ENCODE measurements at places on chromosomes 1 and 21.

GRCh38 chr1:31515056-31515775, 61.1 kb upstream of the TINAGL1 start:
- DNase-seq = no peak

DNA sequence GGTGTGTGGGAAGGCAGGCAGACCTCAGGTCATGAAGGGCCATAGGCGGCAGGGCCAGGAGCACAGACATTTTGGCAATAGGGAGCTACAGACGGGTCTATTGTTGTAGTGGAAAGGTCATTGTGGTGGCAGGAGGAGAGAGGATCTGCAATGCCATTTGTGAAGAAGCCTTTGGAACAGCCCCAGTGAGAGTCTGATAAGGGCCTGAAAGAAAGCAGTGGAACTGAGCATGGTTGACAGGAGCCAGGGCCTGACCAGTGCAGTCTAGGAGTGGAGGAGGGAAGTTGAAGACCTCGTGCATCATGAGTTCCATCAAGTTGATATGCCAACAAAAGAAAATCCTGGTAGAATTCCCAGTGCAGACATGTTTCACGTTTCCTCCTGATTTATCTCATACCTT, 65.5 kb downstream of the UCK2 start:
- DNase-seq = no peak

DNA sequence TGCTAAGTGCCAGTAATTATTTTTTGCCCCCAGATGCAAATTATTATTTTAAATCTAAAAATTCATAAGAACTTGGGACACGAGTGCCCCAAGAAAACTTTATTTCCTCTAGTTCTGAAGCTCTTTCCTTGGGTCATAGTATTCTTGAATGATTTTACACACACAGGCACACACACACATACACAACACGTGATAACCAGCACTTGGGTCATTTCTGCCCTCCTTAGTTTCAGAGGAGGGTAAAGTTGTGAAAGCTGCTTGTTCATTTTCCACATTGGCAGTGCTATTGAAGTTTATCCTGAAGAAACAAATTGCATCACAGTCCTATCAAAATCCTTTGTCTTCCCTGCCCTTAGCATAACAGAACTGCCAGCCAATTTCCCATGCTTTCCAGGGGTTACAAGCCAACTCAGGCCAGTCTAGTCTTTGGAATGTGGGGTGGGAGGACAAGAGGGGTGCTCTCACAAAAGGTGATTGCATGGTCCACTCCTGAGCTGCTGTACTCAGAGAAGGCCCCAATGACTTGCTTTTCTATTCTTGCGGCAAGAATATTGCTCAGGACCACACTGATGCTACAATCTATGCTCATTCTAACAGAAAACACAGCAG, 98.5 kb upstream of the POGK start:
- DNase-seq = no peak

DNA sequence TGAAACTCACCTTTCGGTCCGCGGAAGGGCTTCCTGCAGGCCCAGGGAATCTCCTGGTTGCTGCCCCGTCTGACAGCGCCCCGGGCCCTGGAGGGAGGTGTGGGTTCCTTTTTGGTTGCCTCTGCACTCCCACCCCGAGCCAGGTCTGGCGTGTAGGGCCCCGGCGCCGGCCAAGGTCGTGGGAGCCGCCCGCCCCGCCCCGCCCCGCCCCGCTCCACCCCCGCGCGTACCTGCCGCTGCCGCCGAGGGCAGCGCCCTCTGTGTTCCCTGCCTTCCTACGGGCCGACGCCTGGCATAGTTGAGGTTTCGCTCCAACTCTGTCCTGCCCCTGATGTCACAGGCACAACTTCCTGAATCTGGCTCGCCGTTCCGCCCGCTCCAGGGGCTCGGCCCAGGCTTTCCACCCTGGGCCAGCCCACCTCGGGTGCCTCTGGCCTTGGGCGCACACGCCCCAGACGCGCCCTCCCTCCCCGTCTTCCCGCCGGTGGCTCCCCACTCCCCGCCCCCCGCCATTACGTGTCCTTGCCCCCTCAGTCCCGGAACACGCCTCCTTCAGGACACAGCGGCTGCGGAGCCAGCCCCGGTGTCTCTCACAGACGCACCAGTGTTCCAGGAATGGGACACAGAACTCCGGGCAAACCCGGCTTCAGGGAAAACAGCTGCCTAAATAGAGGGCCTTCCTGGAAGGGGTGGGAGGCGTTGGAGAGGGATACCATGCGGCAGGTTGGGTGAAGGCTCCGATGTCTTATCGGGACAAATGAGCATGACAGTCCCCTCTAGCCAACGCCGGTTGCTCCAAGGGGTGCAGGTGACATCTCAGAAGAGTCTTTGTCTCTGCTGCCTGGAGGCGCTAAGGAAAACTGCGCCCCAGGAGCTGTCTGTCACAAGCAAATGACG, at the start of gene KIAA0040:
KIAA0040 (minus strand) TSS at position 147 of the 897 bp plus-strand sequence. CDS start 31,763 bp downstream, outside the sequence.
- no peak for DNase-seq

- peak; percentile 51 for DNase-seq
Measured at GRCh38 chr1:201376464-201377374, 761 bp downstream of the TNNT2 start.

- DNase-seq = no peak
Measured at GRCh38 chr1:236081546-236082227, 16.8 kb upstream of the NID1 start.

DNA sequence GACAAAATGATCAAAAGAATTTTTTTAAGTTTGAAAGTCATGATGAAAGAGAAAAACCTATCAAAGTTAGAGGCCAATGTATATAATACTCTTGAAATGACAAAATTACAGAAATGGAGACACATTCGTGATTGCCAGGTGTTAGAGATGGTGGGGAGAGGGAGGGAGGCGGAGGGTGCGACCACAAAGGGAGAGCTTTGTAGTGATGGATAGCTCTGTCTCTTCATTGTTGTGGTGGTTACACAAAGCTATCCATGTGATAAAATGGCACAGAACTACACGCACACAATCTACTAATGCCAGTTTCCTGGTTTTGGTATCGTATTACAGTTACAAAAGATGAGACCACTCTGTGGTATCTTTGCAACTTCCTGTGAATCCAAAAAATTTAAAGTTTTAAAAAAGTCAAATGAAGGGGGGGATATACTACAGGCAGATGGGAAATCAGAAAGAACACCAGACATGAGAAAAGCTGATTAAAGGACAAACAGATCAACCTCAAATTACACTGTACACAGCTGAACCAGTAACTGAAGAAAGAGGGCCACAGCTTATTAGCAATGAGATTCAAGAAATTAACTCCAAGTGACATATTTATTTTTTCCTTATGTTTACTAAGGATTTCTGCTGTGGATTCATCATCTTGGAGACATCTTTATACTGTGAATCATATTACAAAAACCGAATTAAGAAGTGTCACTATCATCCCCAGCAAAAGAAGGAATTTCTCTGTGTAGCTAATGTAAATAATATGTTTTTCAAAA, 199.1 kb downstream of the SLC45A1 start:
- DNase-seq = no peak

DNA sequence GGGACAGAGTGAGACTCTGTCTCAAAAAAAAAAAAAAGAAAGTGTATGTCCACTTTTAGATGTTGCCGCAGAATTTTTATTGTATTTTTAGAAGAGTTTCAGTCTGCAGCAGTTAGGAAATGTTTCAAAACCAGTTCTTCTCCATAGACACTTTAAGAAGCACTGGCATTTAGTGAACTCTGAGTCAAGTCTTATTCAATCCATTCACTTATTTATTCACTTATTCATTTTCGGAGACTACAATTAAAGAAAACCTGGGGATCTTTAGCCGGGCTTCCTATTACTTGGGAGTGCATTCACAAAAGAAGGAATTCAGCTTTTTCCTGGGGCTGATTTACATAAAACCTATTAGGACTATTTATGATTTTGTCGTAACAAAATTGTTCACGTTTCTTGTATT, 12.3 kb downstream of the RCAN3 start:
- no peak for DNase-seq

- DNase-seq = no peak
Measured at GRCh38 chr1:66176012-66176715, 357.8 kb upstream of the SGIP1 start.

DNA sequence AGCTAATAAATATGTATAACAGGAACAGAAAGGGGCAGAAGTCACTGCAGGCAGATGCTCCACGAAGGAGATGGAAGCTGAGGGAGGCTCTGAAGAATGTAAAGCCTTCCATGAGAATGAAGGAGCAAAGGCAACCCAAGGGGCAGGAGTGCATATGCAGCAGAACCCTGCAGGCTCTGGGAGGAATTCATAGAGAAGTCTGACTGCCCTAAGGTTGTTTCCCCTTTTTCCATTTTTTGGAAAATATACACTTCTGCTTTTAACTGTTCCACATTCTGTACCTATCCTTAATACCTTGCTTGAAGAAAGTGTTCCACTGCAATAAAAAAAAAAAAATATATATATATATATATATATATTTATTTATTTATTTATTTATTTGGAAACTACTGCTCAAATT, 69.6 kb downstream of the CD34 start:
- DNase-seq = no peak

DNA sequence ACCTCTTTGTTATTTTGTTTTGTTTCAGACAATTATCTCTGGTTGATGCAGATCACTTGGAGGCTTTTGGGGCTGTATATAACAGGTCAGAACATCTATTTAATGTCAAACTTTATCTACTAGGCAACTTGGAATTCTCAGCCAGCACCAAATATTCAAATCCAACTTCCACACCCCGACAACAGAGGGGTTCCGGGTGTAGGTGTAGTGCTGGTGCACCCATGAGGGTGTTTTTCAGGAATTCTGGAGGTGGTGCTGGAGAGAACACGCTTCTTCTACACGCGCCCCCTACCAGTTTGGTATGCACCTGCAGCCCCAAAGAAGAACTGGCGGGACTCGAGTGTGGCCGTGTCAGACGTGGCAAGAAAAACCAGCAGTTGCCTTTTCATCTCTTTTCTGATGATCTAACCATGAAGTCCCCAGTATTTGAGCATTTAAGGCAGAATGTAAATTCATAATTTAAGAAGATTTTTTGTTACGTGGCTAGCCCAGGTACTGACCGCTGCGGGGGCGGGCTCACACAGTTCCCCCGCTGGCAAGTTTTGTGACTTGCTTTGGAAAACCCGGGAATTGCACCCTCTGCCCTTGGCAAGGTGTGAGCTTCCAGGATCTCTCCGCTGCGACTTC, 462 bp upstream of the TLCD4 start:
- peak; percentile 51 for DNase-seq

- DNase-seq = no peak
Measured at GRCh38 chr1:62998845-62999649, 215.1 kb downstream of the ATG4C start.

GRCh38 chr1:30706528-30706927, 16.9 kb downstream of the MATN1 start:
- DNase-seq = no peak

- DNase-seq = no peak
Measured at GRCh38 chr1:8660411-8660828, 157.0 kb downstream of the RERE start.

DNA sequence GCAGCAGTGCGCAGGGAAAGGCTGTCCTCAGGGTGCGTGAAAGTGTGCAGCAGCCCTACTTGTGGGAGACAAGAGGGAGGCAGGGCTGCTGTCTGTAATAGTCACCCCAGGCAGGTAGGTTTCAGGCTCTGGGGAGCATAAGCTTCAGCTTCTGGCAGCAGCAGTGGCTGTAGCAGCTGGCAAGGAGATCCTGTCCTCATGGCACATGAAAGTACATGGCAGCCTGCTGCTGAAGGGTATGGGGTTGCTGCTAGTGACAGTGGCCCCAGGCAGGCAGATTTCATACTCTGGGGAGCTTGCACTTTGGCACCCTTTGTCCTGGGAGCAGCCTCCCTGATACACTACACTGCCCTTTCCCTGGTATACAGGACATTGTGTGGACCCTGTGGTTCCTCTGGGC, 26.3 kb downstream of the KIAA0319L start:
- no peak for DNase-seq

DNA sequence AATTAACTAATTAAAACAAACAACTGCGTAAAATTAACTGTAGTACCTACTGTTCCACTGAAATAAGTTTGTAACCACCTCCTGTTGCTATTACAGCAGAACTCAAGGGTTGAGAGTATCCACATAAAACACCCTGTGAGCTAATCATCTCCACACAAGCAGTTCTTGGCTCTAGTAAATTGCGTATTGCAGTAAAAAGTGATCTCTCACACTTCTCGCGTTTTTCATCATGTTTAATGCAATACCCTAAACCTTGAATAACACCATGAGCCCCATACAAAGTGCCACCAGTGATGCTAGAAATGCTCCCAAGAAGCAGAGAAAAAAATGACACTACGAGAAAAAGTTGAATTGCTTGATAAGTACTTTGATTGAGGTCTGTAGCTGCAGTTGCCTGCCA, 29.3 kb upstream of the CEP350 start:
- DNase-seq = no peak

DNA sequence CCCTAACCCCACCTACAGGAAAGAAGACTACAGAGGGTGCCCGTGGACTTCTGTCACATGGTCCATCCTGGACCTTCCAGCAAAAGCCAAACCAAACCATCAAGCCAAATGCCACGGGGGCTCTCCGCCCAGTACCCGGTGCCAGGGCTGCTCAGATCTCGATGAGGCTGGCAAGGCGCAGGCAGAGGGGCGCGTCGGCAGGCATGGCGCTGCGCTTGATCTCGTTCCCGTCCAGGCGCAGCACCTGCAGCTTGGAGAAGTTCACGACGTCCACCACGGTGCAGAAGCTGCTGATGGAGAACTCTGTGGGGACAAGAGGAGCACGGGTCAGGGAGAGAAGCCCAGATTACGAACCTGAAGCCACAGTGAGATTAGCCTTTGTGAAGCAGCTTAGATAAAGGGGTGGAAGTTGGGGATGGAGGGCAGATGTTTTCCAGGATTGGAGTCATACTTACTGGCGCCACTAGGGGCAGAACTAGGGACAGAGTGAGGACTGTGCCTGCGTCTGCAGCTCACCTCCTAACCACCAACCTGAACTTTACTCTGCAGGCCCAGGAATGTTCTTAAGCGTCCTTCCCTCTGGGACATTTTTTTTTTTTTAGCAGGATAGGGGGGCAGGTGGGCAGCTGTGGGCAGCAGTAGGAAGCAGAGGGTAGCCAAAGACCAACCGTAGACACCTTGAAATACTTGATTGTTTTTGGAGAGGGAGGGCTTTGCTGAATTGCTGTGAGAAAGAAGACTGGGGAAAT, 8.6 kb downstream of the FMOD start:
- DNase-seq = no peak

DNA sequence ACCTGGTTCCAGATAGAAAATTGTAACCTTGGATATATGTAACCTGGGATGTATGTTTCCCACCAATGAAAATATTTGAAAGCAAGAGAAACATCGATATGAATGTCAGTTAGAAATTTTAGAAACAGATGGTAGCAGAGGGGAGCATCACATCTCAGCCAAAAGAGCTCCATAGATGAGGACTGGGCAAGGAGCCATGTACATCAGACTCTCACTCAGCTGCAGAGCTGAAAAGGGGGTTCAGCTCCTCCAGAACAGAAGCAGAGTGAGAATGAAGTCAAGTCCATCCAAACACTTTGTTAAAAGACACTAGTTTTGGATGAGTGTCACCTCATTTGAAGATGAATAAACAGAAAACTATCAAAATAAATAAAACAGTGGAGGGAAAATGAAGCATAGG, 202.4 kb downstream of the HMCN1 start:
- DNase-seq = no peak

GRCh38 chr1:245999697-246000637, 507.1 kb downstream of the SMYD3 start:
- DNase-seq = no peak
